ENCODE measurements at places on chromosomes 16 and 17. TPM values are rescaled to one million over a fixed set of nuclear protein-coding genes. Genes with fewer than 3 reads are reported as not detected.

The XPO6 gene
- total RNA-seq = 140 TPM

The CLEC18A gene
- 7.7 TPM for total RNA-seq

The ABCA10 gene
- total RNA-seq = 6.0 TPM

The RILP gene
- total RNA-seq = 3.4 TPM

The CA4 gene
- not detected for total RNA-seq

The GAS7 gene
- total RNA-seq = 51.3 TPM

The AATF gene
- total RNA-seq = 14.0 TPM

The MBTD1 gene
- total RNA-seq = 41.9 TPM

The IRX3 gene
- total RNA-seq = 0.96 TPM

The PDE6G gene
- total RNA-seq = not detected

The CMTM2 gene
- total RNA-seq = not detected

The ORAI3 gene
- total RNA-seq = 26.5 TPM

The DHRS7B gene
- 24.6 TPM for total RNA-seq

The BIRC5 gene
- total RNA-seq = 25.0 TPM

The KRTAP2-2 gene
- 8.4 TPM for total RNA-seq

The RND2 gene
- 0.72 TPM for total RNA-seq

The KRT13 gene
- total RNA-seq = 292 TPM

The CDIPT gene
- total RNA-seq = 68.1 TPM

DNA sequence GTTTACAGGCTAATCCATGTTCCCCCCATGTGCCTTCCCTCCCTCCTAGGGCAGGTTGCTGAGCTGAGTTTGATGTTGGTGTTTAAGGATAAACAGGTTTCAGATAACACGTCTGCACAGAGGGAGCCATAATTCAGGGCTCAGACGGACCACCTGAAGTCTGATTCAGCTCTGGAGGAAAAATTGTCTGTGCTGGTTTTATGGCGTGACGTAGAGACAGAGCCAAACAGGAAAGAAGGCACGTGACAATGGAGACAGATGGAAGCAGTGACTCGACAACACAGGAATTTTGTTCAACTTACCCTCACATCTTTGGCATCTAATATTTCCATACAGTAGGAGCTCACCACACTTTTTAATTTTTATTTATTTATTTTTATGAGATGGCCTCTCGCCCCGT lies 10.7 kb upstream of the USP10 start:
- DNase-seq = peak; percentile 28

- DNase-seq = no peak
Observed at GRCh38 chr16:31090540-31090939, 1.8 kb upstream of the PRSS53 start.

GRCh38 chr16:776824-777223 lies 11.4 kb downstream of the RPUSD1 start:
- no peak for DNase-seq

DNA sequence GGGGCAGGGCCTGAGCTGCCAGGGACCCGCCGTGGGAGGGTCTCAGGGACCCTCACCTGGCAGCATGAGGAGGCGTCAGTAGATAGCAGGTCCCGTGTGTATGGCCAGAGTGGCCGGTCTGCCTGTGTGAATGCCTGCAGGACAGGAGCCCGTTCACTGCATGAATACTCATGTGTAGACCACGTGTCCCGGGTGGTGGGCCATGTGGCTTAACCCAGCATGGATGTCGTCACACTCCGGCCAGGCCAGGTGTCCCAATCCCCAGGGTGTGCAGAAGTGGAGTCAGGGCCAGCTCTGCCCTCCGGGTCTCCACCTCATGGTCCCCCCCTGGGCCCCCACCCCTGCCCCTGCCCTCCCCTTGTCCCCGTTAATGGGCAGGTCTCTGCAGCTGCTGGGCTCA lies 53.7 kb downstream of the BAHCC1 start:
- DNase-seq = no peak

GRCh38 chr16:79188115-79188738 lies 412.3 kb downstream of the MAF start:
- DNase-seq = no peak

DNA sequence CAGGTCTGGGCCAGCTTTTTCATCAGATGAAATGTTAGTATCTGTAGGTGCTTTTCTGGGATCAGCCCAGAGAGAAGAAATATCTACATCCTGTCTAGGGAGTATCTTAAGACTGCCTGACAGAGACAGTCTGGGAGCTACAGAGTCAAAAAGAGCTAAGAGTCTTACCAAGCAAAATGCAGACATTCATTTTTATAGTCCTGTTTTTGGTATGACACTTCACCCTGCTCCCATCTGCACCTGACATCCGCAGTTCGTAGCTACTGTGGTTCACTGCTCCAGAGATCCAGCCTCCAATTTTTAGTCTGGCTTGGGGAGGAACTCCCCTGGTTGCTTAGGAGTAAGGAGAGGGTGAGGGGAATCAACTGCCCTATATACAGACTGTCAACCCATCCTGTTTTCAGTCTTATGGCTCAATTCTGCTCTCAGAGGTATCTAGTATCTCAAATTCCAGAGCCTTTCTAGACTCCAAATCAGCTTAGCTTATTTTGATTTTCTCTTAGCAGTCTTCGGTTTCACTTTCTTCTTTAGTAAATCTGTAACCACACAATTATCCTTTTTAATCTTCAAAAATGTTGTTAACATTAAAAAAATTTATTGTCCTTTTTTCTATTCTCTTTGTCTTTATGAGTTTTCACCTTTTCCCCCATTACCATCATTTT lies 97.8 kb downstream of the TMEM100 start:
- no peak for DNase-seq

DNA sequence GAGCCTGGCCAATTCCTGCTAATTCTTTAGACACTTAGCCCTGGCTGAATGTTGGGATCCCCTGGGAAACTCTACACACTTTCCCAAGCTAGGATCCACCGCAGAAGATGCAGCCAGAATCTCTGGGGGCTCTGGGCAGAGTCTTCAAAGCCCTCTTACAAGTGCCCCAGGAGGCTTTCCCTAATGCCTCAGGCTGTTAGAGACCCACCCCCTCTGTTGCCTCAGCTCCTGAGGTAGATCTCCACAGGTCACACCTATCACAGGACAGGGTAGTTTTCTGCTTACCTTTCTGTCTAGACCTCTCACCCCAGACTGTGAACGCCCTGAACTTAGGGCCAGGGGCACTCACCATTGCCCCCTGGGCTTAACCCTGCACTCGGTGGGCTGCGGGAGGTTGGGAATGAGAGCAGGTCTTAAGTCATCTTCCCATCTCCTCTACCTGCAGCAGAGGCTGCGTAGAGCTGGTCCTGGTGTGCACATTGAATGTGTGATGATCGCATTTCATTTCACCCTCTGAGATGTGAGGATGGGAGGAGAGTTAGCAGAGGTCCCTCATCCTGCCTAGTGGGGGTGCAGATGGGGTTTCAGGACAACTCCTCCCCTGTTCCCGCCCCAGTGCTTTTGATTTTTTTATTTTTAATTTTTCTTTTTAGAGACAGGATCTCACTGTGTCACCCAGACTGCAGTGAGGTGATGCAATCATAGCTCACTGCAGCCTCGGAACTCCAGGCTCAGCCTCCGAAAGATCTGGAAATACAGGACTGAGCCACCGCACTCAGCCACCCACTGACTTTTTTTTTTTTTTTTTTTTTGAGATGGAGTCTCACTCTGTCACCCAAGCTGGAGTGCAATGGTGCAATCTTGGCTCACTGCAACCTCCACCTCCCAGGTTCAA lies 89.0 kb upstream of the LHX1 start:
- DNase-seq = no peak

GRCh38 chr17:65099941-65100315 lies 37.2 kb upstream of the RGS9 start:
- DNase-seq = no peak

DNA sequence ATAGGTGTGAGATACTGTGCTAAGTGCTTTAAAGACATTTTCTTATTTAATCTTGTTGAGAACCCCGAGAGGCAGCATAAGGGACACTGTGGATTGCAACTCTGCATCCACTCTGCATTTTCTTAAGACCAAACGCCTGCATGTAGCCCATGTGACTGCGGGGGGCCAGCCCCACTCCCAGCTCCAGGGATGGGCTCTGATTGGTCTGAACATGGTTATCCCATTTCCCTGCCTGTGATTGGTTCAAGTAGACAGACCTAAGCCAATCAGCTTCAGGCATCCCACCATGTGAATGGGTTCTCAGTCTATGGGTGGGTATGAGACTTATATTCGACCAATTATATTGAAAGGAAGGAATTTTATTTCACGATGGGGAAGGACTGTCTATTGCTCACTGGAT lies 33.2 kb upstream of the USP7 start:
- no peak for DNase-seq

DNA sequence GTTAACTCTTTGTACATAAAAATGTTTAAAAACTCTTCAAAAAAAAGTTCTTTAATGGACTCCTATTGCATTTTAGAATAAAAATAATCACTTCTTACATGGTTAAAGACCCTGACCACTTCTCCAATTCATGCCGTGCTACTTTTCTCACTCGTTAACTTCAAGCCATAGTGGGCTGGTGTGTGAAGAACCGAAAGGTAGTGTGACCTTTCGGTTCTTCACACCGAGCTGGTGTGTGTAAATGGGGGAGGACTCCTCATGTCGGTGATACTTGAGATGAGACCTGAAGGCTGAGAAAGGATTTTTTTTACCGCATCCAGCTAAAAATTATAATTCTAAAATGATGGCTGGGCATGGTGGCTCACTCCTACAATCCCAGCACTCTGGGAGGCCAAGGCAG lies 22.1 kb downstream of the RFFL start:
- DNase-seq = no peak

GRCh38 chr17:879546-880442 lies 97.6 kb downstream of the MRM3 start:
- peak; percentile 82 for DNase-seq

- no peak for DNase-seq
Observed at GRCh38 chr17:31428111-31428510, 36.6 kb downstream of the RAB11FIP4 start.

DNA sequence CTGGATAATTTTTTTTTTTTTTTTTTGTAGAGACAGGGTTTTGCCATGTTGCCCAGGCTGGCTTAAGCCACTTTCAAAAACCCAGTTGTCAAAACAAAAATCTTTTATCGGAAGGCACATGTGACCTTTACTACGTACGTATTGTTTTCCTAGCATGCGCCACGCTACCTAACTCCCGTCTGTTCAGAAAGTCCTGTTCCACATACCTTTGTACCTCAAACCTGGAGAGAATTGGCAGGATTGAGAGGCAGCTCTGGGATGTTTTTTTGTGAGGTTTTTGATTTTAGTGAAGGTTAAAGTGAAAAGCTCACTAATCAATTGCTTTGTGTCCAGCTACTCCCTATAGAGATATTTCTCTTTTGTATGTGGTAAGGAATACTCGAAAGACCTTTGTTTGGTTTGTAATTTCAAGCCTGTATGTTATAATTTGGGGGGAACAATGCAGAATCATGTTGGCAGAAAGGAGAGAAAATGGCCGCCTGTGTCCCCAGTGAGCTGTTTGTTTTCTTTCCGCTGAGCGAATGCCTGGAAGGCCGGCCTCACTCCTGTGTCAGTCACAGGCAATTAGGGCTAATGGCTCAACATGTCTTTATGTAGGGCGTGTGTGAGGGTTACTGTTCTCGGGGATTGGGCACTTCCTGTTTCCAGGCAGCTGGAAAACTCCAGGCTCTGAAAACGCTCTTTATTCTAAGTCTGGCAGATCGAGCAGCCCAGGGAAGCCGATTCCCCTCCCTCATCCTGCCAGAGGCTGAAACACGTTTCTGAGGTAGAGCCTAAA lies 60.8 kb upstream of the CLEC18A start:
- DNase-seq = peak; percentile 89

DNA sequence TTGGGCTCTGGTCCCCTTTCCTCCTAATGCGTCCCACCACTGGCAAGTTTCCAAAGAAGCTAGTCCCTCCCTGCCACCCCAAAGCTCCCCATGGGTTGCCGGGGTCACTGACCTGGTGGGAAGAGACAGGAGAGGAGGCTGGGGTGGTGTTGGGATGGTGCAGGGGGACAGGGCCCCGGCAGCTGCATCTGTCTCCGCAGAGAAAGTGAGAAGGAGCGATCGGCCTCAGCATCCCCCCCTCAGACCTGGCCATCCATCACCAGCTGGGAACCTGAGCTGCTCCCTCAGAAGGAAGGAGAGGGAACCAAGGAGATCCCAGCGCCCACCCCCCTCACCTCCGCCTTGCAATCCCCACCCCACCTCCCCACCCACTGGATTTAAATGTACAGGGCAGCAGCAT lies 3.3 kb downstream of the ETV4 start:
- no peak for DNase-seq

DNA sequence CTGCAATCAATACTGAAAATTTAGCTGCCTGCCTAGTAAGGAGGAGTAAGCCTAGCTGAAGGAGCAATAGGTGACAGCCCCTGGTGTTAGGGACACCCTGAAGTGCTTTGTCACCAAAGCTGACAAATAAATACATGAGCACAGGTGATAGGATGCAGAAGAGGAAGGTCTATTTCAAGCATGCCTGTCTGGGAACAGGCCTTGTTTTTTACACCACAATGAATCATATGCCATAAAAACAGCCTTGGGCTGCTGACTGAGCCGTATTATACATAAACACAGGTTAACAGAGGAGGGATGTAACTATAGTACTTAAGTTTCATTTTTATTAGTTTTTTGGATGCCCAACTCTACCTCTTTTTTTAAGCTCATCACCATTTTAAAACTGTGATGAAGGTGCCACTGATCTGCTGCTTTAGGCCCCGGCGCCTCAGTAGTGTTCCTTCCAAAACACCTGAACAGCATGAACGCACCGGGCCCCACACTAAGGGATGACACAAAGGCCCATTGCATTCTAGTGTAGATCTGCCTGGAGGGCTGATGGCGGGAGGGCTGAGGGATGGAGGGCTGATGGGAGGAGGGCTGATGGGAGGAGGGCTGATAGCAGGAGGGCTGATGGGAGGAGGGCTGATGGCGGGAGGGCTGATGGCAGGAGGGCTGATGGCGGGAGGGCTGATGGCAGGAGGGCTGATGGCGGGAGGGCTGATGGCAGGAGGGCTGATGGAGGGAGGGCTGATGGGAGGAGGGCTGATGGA lies 150.3 kb downstream of the AATF start:
- DNase-seq = no peak

GRCh38 chr16:3119701-3120408 lies 7.5 kb downstream of the ZNF205 start:
- no peak for DNase-seq

- DNase-seq = peak; percentile 62
Observed at GRCh38 chr17:80460429-80460834, 16.0 kb downstream of the NPTX1 start.
